Tongue (tissue), 3 donors: ENCODE measurements at places on chromosomes 2 and 18. TPM values are rescaled to one million over a fixed set of nuclear protein-coding genes. Genes with fewer than 3 reads are reported as not detected.

GRCh38 chr2:24206714-24207113, 31.9 kb downstream of the FAM228A start:
- no peak for DNase-seq

GRCh38 chr2:227312579-227312978, 12.5 kb upstream of the MFF start:
- DNase-seq, result no peak

INHA gene
- total RNA-seq, result 1.5 TPM

SNORC gene
- 0.41 TPM for total RNA-seq
